Activated CD8-positive, alpha-beta memory T cell treated with anti-CD3 and anti-CD28 coated beads for 1 hour (primary cell): ENCODE measurements at places on chromosomes 3 and 15.

DNA sequence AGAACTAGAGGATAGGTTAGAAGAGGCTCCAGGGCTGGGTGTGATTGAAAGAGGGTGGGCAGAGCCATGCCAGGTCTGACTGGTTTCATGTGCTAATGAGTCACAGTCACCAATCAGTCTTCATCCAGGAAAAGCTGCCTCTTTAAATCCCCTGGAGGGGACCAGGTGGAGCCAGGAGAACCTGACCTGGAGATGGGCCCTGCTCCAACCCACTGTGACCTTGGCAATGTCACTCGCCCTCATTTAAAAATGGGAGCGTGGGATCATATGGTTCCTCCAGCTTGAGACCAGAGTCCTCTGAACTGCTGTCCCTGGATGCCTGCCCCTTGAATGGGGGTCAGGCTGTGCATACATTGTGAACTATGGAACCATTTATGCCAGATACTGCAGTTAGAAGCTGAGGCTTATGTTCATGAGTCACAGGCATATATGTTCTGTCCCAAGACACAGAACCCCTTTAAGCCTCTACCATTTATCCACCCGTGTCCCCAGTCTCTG is 23.0 kb downstream of the HES1 start:
- DNase-seq, result no peak

DNA sequence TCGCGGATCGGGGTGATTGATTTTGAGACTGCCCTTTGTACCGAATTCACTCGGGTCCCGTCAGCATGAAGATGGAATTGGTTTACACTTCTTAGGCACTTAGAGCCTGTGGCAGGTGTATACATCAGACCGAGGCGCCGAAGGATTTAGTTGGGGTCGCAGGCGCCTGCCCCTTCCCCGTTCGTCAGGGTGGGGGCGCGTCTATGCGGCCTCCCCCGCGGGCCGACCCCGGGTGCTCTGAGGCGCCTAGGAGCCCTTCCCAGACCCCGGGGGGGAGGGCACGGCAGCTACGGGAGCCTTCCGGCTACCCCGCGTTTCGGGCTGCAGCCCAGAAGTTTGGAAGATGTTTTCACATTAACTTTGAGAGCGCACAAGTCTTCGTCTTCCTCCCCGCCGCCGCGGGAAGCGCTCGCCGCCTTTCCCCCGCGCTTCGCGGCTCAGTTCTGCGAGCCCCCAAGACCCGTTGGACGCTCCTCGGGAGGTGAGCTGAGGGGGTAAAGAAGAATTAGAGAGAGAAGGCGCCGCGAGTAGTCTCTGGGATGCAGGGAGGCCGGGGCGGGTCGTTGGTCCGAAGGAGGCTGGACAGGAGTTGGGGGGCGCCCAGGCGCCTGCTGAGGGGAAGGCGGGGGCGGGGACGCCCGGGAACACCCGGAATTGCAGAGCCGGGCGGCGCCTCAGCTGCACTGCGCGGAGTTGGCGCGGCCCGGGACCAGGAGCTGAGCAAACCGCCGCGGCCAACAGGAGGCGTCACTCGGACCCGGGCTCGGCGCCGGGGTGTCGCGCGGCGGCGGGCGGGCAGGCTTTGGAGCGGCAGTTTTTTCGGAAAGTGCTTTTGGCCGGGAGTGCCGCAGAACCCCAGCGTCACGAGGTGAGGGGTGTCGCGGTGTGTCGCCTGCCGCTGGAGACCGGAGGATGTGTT is 780 bp downstream of the TIPARP start:
- DNase-seq, result no peak

DNA sequence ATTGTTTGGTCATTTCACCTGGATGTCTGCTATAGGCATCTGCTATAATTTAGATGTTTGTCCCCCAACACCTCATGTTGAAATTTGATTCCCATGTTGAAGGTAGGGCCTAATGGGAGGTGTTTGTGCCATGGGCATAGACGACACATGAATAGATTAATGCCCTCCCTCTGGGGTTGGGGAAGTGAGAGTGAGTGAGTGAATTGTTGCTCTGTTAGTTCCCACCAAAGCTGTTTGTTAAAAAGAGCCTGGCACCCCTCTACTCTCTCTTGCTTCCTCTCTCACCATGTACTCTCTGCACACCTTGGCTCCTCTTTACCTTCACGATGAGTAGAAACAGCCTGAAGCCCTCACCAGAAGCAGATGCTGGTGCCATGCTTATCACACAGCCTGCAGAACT is 23.9 kb upstream of the SORD start:
- DNase-seq, result no peak

GRCh38 chr3:23175341-23176083 is 27.6 kb upstream of the UBE2E2 start:
- no peak for DNase-seq

DNA sequence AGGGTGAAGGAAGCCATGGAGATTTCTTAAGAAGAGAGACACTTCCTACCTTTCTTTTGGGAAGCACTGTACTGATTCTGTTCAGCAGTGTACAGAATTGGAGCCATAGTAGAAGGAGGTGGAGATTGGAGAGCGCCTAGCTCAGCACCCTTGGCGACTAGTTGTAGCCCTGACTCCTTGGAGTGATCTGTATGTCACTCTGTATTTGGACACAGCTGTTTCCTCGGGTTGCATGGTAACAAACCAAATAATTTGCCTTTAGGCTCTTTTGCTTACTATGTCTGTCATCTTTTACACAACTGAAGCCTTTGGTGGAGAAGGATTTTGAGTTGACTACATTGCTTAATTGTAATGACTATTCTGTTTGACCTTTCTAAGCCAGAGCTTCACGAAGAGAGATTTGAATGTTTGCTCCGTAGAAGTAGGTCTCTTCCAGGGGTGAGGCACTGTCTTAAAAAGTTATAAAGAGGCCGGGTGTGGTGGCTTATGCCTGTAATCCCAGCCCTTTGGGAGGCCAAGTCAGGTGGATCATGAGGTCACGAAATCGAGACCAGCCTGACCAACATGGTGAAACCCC is 77.1 kb downstream of the AKAP13 start:
- no peak for DNase-seq

DNA sequence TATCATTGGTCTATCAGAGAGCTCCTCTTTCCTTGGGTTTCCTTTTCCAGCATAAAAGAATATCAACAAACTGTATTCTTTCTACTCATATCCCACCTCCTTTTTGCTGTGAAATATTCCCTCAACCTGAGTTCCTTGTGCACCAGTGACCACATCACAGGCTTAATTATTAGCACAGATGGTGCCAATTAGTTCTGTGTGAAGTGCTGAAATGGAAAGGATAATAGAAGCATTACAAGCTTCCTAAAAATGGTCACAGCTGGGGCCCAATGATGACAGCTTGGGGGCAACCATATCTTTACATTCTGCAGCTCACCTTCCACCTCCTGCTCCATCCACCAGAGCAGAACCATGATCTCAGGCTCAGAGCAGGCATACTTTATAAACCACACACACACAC is 84.6 kb downstream of the ANO10 start:
- DNase-seq, result no peak

- DNase-seq, result no peak
Observed at GRCh38 chr15:78280319-78281072, 16.1 kb downstream of the DNAJA4 start.

GRCh38 chr3:130596484-130596883 is 79.5 kb downstream of the COL6A6 start:
- no peak for DNase-seq

- DNase-seq, result no peak
Observed at GRCh38 chr3:115658032-115658336, 34.7 kb downstream of the GAP43 start.

GRCh38 chr3:67601385-67601784 is 53.0 kb downstream of the SUCLG2 start:
- no peak for DNase-seq

GRCh38 chr3:58356054-58356453 is 23.4 kb downstream of the PXK start:
- no peak for DNase-seq

DNA sequence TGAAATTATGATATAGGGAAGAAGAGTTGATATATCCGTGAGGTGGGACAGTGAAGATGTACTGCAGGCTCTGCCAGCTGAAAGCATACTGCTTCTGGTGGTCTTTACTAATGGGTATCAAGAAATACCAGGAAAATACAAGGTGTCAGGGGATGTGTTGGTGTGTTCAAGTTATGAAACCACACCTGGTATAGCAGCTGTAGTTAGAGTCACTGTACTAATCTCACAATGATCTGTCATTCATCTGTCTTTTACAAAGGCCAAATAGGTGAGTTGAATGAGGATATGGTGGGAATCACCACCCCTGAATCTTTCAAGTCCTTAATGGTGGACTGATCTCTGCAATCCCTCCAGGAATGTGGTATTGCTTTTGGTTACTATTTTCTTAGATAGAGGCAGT is 152.7 kb downstream of the NFKBIZ start:
- no peak for DNase-seq

- DNase-seq, result no peak
Observed at GRCh38 chr3:147038481-147038880, 367.9 kb downstream of the ZIC4 start.

DNA sequence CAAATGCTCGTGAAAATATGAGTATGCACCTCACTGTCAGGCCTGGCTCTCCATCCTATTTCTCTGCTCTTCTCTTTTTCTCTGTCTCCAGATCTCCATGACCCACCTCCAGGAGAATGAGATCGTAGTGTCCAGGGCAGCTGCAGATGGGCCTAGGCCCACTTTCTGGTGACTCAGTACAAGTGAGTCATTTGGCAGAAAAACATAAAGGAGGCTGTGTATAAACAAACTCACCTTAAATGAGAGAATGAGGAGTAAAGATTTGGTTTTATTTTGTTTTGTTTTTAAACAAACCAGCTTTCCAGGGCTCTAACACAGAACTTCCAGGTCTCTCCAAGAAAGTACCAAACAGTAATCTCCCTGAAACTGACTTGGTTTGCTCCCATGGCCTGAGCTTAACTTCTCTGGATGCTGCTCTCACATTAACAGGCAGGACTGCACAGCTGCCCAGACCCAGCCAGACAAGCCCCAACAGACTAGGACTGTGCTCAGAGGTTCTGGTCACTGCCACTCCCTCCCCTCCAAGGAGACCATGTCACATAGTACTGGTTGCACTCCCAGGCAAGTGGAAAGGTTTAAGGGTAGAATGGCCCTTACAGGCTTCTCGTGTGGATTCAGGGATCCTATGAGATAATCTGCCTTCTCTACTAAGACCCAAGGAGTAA is 1.5 kb upstream of the HEG1 start:
- DNase-seq, result no peak

DNA sequence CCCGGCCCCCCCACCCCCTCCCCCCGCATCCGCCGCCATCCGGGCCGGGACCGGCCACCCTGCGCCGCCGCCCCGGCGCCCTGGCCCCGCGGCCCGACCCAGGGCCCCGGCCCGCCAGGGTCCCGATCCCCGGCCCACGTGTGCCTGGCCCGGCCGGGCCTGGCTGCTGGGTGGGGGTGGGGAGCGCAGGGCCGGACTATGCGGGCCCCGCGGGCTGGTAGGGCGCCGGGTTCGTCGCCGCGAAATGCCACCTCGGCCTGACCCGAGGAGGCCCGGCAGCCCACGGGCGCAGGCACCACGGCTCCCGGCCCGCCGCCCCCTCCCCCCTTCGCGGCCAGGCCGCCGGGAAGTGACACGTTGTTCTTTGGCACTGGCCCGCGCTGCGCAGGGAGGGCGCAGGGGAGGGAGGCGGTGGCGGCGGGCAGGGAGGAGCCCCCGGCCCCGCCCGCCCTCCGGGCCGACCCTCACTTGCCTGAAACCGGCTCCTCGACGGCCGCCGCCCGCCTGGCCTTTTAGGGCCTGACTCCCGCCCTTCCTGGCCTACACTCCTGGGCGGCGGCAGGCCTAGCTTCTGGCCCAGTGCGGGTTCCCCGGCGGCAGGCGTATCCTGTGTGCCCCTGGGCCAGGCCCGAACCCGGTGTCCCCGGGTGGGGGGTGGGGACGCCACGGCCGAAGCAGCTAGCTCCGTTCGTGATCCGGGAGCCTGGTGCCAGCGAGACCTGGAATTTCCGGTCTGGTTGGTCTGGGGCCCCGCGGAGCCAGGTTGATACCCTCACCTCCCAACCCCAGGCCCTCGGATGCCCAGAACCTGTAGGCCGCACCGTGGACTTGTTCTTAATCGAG is 515 bp downstream of the EIF4G1 start:
- peak; percentile 49 for DNase-seq

DNA sequence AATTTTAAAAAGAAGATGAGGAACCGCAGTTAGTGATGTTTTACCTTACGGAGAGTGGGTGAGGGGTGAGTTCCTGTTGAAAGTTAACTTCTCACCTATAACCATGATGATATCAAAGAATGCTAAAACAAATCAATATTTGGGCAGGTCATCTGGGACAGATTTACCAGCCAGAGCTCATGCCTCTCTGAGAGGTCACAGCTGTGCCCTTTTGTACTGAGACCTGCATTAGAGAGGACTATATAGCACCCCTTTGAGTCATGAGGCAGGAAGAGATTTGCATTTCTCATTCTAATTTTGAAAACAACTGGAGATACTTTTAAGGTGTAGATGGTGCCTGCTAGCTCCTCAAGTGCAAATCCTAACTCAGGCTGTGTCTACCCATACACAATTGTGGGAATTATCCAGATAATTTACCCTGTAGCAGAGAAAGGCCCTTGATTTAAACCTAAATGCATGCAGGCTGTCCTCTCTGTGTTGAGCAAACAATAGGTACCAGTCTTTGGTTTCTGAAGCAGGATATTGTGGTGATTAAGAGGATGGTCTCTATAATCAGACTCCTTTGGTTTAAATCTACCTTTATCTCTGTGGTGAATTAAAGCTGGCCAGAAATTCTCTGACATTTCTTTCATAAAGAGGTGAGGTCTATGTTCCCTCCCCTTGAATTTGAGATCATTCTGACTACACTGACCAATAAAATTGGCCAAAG is 5.8 kb upstream of the TM4SF4 start:
- no peak for DNase-seq

- DNase-seq, result no peak
Observed at GRCh38 chr15:40136470-40137302, 24.2 kb upstream of the BUB1B start.

- no peak for DNase-seq
Observed at GRCh38 chr15:48059791-48060190, 61.0 kb upstream of the SLC24A5 start.

- DNase-seq, result no peak
Observed at GRCh38 chr15:41018534-41018933, 65.3 kb downstream of the CHAC1 start.

DNA sequence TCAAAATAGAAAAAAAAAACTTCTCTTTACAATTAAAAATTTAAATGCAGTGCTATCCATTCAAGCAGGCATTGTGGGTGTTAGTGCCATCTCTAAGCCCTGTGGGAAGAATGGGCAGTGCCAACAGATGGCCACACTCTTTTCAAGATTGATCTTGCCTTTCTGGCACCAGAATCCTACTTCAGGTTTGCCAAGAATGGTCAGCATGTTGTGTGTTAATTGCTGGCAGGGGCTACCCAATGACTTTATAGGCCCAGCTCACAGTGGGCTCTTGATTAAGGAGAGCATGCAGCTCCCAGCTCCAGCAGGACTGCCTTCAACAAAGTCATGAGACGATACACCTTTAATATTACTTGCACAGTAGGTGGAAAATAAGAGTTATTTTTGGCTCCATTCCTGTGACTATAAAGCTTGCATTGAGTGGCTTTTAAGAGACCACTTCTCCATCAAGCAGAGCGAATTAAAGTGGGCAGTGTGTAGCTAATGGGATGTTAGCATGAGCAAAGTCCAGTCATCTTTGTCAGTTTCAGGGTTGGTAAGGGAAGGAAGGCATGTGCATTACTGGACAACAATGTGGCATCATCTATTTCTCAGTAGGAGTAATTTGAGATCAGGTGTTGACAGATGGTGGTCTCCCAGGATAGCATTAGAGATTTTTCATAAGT is 476.8 kb downstream of the C3orf38 start:
- no peak for DNase-seq
